ENCODE measurements at places on chromosomes 16 and 17.

DNA sequence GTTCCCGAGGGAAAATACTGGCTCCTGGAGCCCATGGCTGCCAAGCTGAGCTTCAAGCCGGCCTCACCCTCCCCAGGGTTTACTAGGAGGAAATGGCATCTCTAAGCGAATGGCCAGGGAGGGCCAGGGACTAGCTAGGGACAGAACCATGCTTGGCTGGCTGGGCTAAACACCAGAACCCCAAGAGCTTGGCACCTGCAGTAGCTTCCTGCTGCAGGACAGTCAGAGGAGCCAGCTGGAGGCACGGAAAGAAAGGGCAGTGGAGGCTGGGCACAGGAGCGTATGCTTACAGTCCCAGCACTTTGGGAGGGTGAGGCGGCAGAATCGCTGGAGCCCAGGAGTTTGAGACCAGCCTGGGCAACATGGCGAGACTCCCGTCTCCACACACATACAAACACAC, 33.7 kb downstream of the PEMT start:
- no peak for DNase-seq

DNA sequence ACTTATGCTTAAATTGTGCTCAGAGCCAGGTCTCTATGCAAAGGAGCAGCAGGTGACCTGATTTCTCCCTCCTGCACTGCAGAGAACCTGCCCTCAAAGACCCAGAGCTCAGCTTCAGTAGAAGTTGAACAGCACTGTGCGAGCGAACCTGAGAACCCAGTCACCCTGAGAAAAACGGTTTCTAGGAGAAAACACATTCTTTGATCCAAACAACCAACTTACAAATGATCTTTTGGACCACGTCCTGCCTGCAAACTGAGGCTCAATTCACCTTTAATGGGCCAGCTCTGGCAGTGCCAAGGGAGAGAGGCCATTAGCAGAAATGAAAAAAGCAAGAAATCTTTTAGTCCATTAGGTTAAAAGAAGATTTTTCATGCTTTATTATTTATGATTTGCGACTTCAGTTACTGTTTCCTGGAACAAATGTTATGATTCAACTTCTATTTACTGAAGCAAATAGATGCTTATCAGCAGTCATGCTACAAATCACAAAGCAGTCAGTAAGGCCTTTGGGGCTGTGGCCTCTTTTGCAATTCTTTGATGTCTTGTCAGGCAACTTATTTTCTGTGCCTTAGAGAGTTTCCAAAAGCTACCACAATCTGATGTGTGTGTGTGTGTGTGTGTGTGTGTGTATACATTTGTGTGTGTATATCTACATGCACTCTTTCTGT, 65.7 kb upstream of the LRRC37A3 start:
- no peak for DNase-seq

GRCh38 chr16:60142619-60143347, 1408.7 kb upstream of the GOT2 start:
- DNase-seq, result no peak

DNA sequence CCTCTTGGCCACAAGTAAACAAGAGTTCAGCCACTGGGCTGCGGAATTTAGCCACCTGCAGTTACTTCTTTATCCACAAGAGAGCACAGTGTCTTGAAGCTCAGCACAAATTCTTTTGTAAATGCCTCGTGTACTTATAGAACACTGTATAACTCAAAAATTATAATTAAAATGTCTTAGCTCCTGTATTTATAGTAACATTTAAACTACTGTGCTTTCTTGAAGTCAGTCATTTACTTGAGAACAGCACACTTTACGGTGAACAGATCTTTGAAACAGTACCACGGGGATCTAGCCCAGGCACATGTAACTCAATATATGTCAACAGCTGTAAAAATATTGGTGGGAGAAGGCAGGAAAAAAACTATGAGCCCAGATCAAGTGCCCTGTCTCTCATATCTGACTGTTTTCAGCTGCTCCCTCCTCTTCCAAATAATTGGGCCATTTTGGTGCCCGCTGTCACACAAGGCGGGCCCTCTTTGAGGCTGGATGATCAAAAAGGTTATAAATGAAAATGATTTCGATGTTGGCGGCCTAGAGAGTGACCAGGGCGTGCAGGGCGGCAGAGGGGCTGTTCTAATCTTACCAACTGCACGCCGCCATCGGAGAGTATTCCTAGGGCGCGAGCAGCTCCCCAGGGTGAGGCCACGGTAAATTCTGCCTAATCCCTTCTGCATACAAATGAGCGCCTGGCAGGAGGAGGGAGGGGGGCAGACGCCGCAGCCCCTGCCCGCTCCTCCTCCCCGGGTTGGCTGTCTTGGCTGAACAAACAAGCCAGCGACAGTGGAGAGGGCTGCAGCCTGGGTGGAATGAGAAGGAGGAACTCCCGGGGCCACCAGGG, 183.2 kb downstream of the C16orf78 start:
- DNase-seq, result no peak

- no peak for DNase-seq
These were observed 10.3 kb downstream of the TNRC6C start for GRCh38 chr17:77968788-77969187.

DNA sequence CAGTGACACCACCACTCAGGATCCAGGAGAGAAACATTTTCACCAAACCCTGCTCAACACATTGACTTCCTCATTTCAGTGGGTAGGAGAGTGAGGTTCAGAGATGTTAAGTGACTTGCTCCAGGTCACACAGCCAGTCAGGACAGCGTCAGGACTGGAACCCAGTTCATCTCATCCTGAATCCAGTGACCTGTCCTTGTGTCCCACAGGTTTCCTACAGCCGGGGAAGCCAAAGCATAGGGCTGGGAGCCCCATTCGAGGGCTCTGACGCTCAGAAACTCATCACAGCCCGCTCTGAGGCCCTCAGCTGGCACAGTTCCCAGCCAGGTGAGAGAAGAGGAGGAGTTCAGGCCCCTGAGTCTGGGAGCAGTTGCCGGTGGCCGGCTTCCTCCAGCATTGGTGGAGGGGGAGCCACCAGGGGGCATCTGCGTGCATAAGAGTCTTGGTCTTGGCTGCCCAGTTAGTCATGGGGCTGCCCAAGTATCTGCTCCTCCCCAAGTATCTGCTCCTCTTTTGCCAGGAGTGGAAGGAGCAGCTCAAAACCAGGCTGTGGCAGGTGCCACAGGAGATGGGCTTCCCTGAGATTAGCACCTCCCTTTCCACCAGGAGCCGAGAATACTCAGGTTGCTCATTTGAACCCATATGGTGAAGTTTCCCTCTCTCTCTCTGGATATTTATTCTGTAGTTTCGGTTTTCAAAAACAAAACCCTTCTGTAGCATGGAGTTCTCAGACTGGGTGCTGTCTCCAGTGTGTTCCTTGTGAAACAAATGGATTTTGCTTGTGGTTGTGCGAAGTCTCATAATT, 56.0 kb downstream of the TNFRSF13B start:
- DNase-seq, result peak; percentile 60

- no peak for DNase-seq
These were observed 41.7 kb downstream of the PIPOX start for GRCh38 chr17:29084541-29085146.

- no peak for DNase-seq
These were observed 6.2 kb downstream of the CNP start for GRCh38 chr17:41972571-41973407.

DNA sequence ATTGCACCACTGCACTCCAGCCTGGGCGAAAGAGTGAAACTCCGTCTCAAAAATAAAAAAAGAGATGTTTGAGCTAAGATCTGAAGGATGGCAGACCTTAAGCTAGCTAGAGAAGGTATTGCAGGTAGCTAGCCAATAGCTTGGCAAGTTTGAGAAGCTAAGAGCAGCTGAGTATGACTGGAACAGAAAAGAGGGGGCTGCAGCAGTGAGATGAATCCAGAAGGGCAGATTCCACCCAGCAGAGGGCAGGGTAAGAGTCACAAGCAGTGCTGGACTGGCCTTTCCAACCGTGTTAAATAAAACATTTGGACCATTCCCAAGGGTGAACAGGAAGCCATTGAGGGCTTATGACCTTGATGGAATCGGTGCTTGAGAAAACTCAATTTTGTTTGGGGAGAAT, 5.7 kb upstream of the PHAF1 start:
- DNase-seq, result no peak

DNA sequence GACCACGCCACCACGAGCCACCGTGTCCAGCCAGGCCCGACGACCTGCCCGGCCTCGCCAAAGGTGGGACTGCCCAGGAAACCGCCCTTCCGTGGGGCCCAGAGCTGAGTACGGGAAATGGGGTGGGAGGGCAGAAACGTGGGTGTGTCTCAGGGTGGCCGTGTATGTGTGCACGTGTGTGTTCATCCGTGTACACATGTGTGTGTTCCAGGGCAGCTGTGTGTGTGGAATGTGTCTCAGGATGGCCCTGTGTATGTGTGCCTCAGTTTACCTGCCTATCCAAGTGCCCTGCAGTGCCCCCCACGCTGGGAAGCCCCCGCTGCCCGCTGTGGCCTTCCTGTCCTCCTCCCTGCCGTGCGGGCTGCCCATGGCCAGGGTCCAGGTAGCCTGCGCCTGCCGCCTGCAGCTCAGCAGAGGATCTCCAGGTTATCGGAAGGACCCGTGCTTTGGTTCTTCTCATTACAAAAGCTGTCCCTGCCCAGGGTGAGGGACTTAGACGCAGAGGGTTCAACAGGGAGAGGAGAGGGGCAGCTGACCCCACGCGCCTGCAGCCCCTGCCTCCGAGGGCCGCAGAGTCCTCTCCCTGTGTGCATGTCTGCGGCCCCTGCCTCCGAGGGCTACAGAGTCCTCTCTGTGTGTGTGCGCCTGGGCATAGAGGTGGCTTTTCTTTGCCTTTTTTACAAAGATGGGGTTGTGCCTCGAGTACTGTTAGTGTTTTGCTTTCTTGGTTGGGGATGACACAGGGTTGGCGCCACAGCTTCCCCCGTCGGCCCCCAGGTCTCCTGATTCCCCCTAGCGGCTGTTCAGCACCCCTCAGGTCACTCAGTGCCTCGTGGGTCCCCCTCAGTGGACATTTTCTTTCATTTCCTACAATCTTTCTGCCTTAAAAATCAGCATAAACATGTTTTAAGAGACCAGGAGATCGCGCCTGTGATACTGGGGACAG, 23.6 kb downstream of the ZNF469 start:
- DNase-seq, result no peak

DNA sequence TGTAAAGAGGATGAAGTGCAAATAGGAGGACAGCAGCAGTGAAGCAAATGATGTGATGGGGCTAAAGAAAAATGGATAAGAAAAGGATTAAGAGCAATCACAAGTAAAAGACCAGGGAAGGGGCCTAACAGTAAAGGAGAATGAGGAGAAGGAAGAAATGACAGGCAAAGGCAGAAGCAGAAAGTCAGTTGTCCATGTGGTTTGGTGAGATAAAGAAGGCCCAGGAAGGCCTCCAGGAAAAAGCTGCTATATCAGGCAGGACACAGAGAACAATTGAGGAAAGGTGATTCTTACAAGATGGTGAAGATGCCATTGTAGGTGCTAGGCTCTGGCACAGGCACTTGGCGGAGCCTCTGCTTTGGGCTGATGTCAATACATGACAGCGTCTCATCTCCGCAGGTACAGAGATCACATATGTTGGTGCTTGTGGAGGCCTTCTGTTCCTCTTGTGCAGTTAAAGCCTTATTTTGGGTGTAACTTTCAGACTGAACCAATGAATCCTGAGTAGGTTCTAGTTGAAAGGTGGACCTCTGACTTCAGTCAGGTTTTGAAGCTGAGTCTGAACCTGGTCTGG, 18.1 kb downstream of the RDM1 start:
- no peak for DNase-seq

DNA sequence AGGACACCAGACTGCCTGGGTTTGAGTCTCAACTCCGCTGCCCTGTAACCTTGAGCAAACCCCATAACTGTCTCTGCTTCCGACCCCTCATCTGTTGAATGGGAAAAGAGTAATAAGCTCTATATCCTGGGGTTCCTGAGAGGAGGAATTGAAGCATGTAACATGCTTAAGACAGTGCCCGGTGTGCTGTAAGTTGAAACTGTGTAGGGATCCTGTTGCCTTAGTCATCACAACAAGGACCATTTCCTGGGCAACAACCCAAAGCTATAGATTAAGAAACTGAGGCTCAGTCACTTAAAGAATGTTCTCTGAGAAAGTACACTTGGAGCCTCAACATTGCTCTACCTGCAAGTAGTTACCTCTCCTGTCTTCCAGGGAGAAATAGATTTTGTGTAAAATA, 23.0 kb downstream of the CDH13 start:
- no peak for DNase-seq

DNA sequence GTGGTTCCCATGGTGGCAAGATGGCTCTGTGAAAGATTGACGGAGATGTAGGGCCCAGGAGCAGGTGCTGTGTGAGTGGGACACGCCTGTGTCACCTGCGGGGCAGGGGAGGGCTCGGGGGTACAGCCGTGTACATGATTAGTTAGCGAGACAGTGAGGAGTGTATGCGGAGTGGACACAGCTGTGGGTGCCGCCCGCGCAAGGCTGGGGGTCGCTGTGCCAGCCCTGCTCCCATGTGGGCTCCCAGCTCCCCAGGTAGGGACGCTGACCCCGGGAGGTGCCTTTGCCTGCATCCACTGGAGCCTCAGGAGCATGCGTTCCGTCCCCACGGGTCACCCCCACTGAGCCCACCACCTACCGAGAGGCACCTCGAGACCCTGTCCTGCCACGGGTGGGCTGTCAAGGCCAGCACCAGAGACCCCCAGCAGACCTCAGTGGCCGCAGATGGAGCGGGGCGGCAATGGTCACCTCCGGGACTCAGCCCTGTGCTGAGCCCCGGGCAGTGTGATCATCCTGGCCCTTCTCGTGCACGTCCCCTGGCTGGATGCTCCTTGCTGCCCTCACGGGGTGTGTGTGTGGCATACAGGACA, 7.4 kb downstream of the CAPN15 start:
- no peak for DNase-seq

DNA sequence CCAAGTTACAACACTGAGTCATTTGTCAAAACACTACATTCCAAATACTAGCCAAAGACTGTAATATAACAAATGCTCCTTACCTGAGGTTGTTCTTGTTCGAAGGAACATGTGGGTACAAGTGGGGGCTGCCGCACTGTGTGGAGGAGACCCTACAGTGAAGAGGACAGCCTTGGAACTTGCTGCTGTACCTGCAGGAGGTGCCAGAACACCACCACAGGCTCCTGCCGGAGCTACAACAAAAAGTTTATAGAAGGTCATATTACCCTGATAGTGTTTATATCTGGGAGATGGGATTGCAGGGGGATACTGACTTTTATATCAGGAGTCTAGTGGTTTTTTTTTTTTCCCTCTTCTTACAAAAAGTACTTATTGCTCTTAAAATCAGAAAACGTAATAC, 37.8 kb upstream of the ALDH3A1 start:
- no peak for DNase-seq

DNA sequence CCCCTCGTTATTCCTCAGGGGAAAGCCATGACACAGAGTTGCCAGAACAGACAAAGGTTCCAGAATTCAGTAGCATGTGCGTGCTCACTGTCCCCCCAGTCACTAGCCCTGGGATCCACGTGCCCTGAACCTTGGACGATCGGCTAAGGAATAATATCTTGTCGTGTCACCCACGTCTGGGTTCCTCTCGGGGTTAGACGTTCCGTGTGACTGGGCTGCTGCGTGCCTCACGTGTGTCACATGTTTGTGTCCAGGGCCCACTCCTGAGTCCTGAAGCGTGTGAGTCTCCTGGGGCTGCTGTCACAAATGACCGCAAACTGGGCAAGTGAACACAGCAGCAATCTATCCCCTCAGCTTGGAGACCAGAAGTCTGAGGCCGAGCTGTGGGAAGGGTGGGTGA, 12.4 kb upstream of the ZNF469 start:
- no peak for DNase-seq
